Epithelial cell of proximal tubule (primary cell): ENCODE measurements at places on chromosomes 2 and 18.
A peak's percentile ranks its signal among the peaks of the same experiment; 100 is the strongest.

GRCh38 chr2:200301953-200302858 is 4.3 kb upstream of the SPATS2L start:
- no peak for DNase-seq

DNA sequence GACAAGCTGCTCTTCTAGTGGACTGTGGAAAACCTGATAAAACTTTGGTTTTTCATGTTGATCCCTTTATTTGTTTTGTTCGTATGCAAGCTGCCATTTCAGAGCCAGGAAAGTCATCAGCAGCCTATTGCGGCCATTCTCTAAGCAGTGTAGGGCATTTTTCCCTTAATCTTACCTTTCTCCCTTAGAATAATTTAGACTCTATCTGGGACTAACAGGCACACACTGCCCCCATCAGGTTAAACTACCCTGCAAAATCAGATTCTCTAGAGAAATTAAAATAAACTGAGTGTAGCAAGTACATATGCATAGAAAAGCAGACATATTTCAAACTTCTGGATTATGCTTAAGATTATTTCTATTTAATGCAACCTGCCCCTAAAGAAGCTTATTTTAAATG is 347.5 kb downstream of the METTL4 start:
- peak; percentile 15 for DNase-seq

DNA sequence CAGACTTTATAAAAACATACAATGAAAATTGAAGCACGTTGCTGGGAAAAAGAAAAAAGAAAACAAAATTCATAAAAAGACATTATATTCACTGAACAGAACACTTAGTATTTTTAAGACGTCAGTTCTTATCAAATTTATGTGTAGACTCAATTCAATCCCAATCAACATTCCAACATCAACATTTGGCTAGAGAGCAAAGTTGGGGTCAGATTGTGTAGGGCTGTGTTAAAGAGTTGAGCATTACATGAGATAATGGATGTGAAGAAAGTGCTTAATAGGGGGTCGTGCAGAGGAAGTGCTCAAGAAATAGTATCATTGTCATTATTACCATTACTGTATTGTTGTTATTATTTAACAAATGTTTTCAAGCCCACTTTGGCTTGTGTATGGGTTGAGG is 154.1 kb upstream of the TNP1 start:
- no peak for DNase-seq

- DNase-seq = no peak
These were observed 1006.1 kb upstream of the CELF4 start for GRCh38 chr18:38571651-38572050.

- DNase-seq = no peak
These were observed 6.9 kb downstream of the ATP6V1B1 start for GRCh38 chr2:70942396-70943204.
